ENCODE measurements at places on chromosomes 11 and 22.

GRCh38 chr11:76266286-76267100, 60.2 kb upstream of the WNT11 start:
- no peak for DNase-seq

GRCh38 chr22:26617271-26618199, at the start of gene CRYBB1:
Gene CRYBB1 (minus strand): TSS chr22:26618027. CDS start chr22:26616319, 1,708 bp downstream.
- DNase-seq = no peak

DNA sequence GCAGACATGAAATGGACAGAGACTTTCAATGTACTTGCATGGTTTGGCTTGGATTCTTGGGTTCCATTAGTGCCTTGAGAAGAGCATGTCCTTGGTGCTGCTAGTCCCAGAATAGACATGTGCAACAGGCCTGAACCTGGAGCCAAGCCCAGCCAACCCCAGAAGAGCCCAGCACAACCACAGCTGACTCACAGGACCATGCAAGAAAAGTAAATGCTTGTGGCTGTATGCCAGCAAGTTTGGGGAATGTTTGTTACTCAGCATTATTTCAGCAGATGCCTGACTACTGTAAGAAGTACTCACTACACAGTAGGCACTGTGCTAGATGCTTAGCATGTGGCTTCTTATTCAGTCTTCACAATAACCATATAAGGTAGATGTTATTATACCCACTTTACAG, 39.2 kb upstream of the HMGXB4 start:
- DNase-seq = no peak

GRCh38 chr11:19409307-19409706, 168.6 kb upstream of the E2F8 start:
- no peak for DNase-seq

GRCh38 chr11:3982431-3982830, 112.2 kb upstream of the RRM1 start:
- DNase-seq = no peak

DNA sequence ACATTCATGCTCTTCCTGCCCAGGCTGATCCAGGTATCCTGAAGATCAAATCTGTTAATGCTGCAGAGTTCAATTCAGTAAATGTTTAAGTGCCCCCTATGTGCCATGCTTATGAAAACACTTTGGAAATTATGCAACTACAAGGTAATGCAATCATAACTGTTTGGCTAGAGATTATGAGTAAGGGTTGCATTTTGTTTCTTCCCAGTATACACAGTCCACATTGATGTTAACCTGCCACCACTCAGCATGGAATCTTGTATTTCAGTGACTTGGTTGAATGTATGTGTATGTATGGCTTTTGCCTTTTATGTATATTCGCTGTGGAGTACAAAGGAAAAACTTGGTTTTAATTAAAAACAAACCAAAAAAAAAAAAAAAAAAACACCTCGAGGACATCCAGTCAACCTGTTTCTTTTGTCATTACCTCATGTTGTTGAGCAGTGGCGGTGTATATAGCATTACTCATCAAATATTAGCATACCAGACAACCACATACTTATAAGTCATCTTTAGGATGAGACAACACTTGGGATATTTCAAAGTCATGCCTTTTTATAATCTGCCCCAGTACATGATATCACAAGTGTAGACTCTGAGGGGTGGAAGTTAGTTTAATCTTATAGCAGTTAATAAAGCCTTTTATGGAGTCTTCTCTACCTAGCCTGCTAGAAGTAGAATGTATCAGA, 86.1 kb upstream of the HORMAD2 start:
- no peak for DNase-seq

- DNase-seq = no peak
These were observed 46.4 kb upstream of the HORMAD2 start for GRCh38 chr22:30033901-30034300.

GRCh38 chr11:121032546-121032945, 8.6 kb downstream of the TBCEL start:
- DNase-seq = no peak

- DNase-seq = no peak
These were observed 48.3 kb downstream of the QSER1 start for GRCh38 chr11:32940865-32941264.

DNA sequence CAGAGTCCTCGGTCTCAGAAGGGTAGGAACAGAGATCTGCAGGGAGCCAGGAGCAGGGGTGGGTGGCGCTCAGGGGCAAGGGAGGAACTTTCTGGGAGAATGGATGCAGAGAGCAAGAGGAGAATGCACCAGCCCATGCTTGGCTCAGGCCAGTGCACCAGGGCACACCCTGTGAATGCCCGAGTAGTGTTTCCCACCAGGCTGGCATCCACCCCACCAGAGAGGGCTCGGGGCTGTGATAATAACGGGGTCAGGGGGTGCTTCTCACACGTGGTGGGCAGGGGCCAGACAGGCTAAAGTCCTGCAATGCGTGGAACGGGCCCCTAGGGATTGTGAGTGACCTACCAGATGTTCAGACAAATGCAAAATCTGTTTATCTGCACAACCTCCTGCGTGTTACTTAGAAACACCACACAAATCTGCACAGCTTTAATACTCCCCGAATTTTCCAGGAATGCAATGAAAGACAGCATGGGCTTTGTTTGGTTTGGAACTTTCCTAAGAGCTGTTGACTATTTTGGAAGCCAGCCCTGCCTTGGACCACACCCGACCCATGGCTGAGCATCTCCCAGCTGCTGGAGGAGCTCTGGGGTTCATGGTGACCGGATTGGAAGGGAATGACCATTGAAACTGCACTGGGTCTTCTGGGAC, 368.3 kb downstream of the SHANK2 start:
- no peak for DNase-seq

GRCh38 chr11:93775289-93775688, 8.8 kb upstream of the MED17 start:
- DNase-seq = no peak

GRCh38 chr11:1497600-1497999, 11.0 kb upstream of the MOB2 start:
- DNase-seq = no peak

- no peak for DNase-seq
These were observed 301.8 kb upstream of the API5 start for GRCh38 chr11:43010042-43010441.

GRCh38 chr22:48890693-48891554, 936.7 kb downstream of the BRD1 start:
- DNase-seq = no peak

DNA sequence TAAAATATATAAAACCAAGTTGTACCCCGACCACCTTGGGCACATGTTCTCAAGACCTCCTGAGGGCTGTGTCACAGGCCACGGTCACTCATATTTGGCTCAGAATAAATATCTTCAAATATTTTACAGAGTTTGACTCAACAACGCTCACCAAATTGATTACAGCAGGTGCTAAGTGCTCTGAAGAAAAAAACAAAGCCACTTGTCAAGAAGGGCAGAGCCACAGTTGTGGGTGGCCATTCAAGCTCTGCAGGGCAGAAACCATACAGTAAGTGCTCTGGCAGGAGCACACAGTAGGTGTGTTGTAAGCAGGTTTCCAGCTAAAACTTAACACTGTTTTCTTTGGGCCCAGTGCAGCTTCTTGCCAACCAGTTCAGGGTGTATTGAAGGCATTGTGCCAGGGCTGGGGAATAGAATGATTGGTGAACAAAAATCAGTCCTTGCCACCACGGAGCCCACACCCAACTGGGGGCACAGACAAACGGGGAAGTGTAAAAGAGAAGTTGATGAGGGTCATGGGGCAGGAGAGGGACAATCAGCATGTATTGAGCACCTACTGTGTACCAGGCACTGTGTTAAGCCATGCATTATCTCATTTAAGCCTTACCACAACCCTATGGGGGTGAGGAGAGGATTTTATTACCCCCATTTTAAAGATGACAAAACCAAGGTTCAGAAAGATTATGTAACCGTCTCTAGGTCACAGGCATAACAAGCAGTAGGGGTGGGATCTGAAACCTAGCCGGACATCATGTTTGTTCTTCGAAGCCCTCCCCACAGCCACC, 18.2 kb downstream of the ARRB1 start:
- DNase-seq = no peak

DNA sequence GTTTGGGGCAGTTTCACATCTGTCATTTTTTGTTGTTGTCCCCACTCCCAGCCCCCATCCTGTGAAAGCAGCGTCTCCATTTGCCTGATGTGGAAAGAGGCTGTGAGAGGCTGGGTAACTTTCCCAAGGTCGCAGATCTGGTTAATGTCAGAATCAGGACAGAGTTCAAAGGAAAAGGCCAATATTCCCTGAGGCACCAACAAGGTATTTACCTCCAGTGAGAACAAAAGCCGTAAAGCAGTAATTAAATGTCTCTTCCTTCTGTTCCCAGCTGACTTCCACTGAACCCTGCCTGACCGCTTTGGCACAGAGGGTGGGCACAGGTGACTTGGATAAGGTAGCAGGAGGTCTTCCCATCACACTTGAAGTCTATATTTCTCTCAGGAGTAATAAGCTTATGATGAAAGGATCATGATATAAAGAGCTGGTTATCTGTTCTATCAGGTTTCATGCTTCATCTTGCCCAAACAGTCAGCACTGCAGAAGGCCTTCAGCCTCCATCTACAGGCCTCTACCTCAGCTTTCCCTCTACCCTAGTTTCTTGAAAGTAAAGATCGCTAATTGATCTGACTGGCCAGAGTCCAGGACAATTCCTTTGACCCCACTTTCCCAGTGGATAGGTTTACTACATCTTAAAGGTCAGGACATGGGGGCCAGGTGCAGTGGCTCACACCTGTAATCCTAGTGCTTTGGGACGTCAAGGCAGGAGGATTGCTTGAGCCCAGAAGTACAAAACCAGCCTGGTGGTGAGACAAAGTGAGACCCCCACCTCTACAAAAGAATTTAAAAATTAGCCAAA, 9.4 kb downstream of the C11orf91 start:
- DNase-seq = no peak

GRCh38 chr11:64447831-64448598, 89.1 kb downstream of the RPS6KA4 start:
- no peak for DNase-seq

DNA sequence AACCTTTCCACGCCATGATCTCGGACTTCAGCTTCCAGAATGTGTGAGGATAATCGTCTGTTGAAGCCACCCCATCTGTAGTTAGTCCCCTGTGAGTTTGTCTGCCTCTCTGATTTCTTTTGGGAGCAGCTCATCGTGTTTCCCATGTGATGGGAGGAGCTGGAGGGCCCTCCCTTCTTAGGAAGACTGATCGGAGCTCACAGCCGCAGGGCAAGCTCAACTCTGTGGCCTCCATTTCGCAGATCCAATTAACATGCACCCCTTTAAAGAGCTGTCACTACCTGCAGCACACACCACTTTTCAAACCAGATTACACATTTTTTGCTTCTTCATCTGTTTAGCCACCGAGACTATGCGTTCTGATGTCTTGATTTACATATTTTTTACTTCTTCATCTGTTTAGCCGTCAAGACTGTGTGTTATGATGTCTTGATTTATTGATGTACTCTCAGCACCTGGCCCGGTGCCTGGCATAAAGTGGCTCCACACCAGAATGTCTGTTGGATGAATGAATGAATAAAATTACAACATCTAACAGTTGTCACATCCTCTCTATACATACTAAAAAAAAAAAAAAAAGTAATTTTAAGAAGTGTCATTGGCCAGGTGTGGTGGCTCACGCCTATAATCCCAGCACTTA, 14.9 kb upstream of the PPFIA1 start:
- no peak for DNase-seq

GRCh38 chr22:28873183-28873963, 10.0 kb upstream of the ZNRF3 start:
- DNase-seq = no peak

DNA sequence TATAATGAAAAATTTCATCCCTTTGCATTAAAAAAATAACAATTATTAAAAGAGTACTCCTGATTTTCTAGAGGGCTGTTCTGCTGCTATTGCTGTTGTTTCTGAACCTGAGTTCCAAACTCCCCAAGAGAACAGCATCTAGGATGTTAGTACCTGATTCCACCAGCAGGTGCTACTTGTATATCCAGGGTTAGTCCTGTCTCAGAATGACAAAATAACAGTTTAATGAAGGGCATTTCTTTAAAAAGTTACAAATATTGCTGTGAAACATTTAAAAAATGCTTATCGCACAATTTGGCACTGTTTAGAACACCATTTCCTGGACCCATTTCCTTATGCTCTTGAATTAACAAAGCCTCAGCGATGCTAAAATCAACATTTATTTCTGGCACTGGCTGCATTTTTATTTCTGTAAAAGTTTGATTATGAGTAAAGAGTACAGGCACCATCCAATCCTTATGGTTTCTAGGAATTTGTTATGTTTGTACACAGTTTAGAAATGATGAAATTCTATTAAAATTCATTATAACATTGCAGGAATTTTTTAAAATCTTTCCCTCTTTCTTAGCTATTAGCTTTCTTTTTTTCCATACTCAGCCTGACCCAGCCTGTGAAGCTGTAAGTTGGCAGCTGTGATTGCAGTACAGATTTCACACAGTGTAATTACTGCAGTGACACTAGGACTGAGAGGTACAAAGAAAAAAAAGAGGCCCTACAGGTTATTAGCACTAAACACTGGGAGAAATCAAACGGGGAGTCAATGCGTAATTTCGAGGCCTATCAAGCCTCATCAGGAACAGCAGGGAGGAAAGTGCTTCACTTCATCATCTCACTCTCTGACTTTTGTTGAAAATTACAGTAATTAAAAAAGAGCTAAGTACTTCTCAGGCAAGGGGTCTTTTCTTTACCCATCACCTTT, 208.8 kb downstream of the DCDC1 start:
- DNase-seq = no peak

GRCh38 chr11:122320671-122321070, 204.7 kb upstream of the BLID start:
- no peak for DNase-seq

Data from cortex of kidney (tissue), 1 donor.